Activated CD4-positive, alpha-beta T cell treated with anti-CD3 and anti-CD28 coated beads for 1 hour (primary cell): ENCODE measurements at places on chromosomes 7 and 10.

DNA sequence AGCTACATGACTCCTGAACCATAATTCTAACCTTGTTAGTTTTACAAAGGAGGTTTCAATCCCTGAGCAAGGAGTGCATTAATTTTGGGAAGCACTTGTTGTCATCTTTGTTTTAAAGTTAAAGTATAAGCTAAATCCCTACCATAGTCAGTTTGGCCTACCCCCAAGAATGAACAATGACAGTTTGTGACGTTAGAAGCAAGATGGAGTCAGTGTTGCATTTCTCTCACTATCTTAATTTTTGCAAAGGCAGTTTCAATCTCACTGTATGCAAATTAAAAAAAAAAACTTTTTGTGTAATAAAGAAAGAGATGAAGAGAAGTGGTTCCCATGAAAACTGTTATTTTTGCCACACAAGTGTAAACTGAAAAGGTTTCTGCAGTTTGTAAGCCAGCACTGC lies 50.7 kb upstream of the PIK3AP1 start:
- DNase-seq, result no peak

DNA sequence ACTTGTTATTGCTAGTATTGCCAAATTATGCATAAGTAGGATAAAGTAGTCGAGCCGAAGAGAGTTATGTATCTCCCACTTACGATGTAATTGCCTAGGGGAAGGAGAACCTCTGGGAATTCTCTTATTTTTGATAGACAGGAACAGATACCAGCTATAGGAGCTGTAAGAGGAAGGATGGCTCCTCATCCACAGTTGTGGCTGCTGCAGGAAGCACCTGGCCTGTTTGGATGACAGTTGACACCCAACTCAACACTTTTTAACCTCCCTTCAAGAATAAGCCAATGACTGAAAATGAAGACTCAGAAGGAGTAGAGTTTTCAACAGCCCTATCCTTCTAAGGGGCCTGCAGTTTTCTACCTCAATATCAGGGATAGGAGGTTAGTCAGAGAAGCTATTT lies 6.3 kb downstream of the DYDC1 start:
- no peak for DNase-seq

DNA sequence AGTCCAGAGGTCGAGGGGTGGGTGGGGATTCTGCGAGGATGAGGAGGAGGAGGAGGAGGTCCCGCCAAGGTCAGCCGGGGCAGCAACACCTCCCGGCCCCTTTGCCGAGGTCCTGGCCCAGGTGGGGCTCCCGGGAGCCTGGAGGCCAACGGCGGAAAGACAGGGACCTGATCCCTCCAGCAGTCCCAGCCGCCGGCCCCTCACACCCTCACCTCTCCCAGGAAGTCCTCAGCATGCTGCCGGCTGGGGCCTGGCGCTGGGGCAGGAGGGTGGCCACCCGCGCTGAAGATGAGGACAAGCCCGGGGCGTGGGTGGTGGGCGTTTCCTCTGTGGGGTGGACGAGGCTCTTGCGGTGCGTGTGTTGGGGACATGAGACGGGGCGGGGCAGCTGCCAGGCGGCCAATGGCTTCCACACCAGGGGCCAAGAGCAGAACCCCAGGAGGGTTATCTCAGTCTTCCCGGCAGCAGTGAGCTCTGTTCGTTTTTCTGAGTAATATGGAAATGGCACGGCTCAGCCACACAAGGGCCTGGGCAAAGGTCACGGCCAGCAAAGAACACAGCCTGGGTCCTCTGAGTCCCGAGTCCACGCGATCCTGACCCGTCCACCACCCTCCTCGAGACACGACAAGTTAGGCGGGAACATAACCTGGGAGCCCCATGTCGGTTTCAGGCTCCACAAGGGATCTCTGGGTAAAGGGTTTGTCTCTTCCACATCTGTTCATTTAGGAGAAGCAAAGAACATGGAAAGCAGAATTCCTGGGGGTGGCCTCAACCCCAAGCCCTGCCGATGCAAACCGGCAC lies 82.9 kb upstream of the PDGFA start:
- DNase-seq, result no peak

DNA sequence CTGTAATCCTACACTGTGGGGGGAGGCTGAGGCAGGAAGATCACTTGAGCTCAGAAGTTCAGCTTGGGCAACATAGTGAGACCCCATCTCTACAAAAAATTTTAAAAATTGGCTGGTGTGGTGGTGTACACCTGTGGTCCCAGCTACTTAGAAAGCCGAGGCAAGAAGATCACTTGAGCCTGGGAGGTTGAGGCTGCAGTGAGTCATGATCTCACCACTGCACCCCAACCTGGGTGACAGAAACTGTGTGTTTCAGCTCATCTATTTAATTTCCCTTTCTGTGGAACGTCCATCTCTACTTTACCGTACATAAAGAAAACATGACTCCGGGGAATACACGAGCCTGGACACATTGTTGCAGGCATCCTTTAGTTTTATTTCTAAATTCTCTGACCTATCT lies 354.6 kb upstream of the PLXDC2 start:
- no peak for DNase-seq

- no peak for DNase-seq
These were observed 331.1 kb downstream of the KIF20B start for GRCh38 chr10:90032519-90032918.

DNA sequence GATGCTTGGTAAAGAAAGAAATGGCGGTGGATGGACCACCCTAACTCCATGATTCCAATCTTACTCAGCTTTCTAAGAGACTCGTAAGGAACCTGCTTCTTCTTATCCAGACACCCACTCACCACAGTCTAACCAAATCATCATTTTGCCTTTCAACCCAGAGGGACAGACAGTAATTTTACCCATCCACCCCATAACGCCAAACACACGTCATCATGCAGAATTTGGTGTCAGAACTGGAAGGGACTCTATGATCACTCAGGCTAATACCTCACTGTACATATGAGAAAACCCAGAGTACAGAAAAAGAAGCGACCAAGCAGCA lies 388 bp downstream of the ECD start:
- DNase-seq, result no peak
